ENCODE measurements at places on chromosomes 6 and 20.
A peak's percentile ranks its signal among the peaks of the same experiment; 100 is the strongest.

DNA sequence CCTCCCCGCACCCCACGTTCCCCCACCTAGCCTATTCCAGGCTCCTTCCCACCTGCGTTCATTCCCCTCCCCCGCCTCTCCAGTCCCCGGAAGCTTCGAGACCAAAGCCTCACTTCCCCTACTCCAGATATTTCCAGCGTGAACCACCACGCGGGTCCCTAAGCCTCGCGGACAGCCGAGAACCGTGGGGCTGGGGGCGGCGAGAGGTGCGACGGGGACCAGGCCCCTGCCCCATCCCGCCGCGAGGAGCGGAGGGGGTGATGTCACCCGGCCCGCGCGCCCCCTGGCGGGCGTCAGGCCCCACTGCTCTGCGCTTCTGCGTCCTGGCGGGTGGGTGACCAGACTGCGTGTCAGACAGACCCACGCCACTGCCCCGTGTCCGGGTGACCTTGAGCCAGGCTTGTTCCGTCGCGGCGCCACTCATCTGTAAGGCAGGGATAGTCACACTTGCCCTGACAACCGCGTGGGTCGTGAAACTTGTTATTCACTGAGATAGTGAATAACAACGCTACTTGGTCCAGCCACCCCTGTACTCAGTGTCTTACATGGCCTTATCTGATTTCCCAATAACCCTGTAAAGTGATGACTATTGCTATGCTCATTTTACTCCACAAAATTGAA is 9.0 kb upstream of the HSP90AB1 start:
- peak; percentile 78 for DNase-seq

DNA sequence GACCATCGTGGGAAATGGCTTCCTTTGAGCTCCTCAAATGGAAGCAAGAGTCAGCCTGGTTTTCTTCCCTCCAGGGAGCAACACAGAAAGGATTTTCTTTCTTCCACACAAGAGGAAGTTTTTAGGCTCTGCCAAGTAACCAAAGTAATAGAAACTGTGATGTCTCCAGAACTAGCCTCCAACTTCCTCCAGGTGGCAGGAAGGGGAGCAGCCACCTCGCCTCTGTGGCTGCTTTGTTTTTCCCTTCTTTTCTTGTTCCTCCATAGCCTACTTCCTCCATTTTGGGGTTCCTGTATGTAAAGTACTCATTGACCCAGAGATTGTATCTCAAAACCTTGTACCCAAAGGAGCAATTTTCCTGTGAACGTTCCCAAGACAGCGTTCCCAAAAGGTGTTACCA is 32.7 kb upstream of the CCR6 start:
- no peak for DNase-seq

DNA sequence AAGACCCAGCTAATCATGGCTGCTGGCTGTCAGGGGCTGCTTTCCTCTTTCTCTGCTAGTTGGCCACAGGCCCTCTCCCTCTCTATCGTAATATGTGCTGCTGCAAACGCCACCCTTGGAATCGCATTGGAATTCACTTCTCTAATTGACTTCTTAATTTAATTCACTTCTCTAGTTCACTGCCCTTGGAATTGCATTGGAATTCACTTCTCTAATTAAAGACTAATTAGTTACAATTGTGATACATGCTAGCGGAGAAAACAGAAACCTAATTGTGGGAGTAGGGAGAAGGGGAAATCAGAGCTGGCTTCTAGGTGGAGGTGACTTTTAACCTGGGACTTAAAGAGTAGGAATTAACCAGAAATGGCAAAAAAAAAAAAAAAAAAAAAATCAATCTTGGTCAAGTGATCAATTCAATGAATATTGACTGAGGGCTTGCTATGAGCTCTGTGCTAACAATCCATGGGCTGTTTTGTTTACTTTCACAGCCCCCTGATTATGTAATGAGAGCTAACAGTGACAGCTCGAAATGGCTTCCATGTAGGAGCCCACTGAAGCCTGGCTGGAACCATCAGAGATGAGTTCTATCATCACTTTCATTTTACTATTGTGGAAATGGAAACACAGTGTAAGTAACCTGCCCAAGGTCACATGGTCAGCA is 11.3 kb downstream of the ZFP64 start:
- no peak for DNase-seq

- no peak for DNase-seq
Measured at GRCh38 chr20:43752051-43752360, 25.2 kb upstream of the GTSF1L start.

- no peak for DNase-seq
Measured at GRCh38 chr20:62321521-62321948, 18.7 kb downstream of the ADRM1 start.

DNA sequence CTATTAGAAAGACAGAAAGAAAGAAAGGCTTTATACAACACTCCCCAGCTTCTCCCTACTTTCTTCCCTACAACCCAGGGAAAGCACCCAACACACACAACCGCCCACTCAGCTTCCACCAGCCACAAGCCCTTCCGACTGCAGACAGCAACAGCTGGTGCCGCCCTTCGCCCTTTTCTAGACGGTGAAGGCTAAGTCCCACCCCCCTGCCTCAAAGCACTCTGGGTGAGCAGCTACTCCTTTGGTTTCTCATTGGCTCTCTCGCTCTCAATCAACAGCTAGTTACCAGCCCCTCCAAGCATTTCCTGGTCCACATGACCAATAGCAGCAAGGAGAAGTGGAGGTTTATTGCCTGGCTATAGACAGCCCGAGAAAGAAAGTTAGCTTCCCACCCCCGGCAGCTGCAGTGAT is 230.1 kb upstream of the MOCS1 start:
- no peak for DNase-seq

- peak; percentile 54 for DNase-seq
Measured at GRCh38 chr20:728256-728944, 39.9 kb downstream of the SLC52A3 start.

- DNase-seq = no peak
Measured at GRCh38 chr6:111651185-111652034, 45.7 kb upstream of the TRAF3IP2 start.

GRCh38 chr6:129710450-129711270 is 683 bp upstream of the ARHGAP18 start:
- no peak for DNase-seq

All from stimulated activated CD4-positive, alpha-beta T cell treated with anti-CD3 and anti-CD28 coated beads, Interleukin-2, amount 100 ng/mL, for 48 hours (primary cell).